Activated effector memory CD4-positive, alpha-beta T cell treated with Interleukin-2 at 50 U/mL for 16 hours (primary cell): ENCODE measurements at places on chromosomes 4 and X.

DNA sequence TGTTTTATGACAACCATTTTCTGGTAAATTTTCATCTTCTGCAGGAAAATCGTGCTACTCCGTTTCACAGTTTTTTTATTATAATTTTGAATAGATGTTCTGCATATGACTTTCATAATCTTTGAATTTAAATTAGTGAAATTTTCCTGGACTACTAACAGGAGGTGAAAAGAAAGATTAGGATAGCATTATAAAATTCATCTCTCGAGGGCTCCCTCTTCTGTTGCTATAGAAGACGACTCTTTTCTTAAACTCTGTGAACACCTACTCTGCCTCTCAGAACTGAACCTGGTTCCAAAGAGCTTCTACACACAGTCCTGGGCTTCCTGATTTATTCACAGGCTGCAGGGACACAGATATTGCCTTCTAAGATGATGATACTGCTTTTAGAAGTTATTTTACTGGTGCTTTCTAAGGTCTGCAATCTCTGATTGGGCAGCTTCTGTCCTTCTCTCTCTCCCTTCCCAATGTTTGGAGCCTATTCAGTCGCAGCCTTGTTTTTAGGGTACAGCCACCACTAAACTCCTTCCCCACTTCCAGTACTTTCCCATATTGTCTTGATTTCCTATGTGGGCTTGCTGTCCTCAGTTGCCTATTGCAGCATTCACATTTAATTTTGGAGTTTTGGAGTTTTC, 10.1 kb upstream of the SAP30 start:
- no peak for DNase-seq

- no peak for DNase-seq
Observed at GRCh38 chrX:40300286-40300890, 202.6 kb upstream of the BCOR start.

DNA sequence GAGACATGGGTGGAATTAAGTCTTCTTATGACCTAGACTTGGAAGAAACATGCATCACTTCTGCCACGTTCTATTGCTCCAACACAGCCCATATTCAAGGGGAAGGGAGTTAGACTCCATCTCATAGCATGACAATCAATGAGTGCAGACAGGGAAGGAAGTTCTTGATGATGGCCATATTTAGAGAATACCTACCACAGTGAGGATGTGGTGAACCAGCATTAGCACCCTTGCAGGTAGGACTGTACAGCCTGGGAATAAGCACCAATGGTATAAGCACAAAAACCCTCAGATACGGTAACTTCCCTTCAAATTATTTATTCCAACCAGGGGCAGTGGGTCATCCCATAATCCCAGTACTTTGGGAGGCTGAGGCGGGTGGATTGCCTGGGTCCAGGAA, 29.8 kb downstream of the PAGE2 start:
- DNase-seq, result no peak

DNA sequence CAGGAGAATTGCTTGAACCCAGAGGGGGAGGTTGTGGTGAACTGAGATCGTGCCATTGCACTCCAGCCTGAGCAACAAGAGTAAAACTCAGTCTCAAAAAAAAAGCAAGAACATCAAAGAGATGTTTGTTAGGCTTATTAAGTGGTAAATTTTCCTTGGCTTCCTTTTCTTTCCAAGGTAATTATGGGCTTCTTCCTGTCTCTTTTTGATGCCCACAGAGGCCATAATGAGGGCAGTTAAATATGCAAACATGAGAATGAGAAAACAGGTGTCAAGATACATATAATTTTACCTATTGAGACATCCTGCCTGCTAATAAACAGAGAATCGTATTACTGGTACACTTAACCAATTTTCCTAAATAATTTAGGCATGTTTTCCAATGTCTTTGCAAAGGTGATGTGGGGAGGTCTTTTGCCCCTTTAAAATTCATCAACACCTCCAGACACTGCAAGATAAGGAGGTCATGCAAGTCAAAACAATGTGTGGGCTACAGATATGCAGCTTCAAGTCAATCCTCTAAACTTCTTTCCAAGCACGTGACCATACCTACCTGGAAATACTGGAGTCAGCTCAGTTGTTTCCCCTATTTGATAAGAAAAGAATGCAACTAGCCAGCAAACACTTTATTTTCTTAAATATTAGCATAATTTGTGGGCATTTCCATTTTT, 2.7 kb downstream of the SLC39A8 start:
- no peak for DNase-seq

DNA sequence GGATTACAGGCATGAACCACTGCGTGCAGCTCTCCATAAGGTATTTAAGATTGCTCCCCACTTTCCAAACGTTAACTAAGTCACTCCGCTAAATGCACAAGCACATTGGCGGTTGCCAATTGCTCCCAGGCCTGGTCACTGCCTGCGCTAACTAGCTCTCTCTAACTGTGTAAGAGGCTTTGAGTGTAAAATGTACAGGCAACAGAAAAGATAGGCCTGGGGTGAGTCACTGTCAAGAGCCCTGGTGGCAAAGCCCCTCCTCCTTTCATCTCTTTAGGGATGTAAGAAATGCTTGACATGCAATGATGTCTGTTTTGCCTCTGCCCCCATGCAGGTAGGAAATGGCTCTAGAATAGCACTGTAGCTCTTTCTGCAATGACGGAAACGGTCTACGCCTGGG, 329.7 kb upstream of the GATB start:
- DNase-seq, result no peak

DNA sequence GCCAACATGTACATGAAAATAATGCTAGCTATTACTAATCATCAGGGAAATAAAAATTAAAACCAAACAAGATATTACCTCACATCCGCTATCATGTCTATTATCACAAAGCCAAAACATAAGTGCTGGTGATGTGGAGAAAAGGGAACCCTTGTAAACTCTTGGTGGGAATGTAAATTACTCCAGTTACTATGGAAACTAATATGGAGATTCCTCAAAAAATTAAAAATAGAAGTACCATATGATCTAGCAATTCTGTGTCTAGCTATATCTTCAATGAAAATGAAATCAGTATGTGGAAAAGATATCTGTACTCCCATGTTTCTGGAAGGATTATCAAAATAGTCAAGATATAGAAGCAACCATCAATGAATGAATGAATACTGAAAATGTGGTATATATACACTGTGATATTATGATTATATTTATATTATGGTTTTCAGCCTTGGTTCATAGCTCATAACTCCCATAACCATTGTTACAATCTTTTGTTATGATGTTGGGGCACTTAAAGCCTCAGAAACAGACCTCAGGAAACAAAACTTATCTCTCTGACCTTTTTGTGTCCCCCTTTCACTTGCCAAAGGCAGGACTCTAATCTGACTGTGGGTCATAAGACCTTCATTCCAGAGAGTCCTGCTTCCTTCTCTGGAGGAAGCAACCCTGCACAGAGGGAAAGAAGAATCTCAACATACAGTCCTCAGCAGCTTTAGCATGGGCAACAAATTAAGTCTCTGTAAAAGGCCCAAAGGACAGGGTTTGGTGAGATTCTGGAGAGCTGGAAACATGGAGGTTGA, 933.2 kb downstream of the ADGRL3 start:
- DNase-seq, result no peak

DNA sequence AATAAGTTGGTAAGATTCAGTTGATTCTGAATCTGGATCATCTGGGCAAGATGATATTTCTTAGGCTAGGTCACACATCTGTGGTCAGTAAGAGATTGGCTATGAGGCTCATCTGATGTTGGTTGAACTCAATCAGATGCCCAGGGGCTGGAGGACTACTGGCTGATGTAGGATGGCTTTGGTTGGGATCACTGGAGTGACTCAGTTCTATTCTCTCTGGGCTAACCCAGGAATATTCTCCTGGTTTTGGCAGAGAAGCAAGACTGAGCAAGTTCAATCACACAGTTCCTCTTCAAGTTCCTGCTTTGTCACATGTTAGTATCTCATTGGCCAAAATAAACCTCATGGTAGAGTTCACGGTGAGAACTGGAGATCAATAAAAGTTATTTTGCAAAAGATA, 902.3 kb upstream of the SLIT2 start:
- DNase-seq, result no peak

DNA sequence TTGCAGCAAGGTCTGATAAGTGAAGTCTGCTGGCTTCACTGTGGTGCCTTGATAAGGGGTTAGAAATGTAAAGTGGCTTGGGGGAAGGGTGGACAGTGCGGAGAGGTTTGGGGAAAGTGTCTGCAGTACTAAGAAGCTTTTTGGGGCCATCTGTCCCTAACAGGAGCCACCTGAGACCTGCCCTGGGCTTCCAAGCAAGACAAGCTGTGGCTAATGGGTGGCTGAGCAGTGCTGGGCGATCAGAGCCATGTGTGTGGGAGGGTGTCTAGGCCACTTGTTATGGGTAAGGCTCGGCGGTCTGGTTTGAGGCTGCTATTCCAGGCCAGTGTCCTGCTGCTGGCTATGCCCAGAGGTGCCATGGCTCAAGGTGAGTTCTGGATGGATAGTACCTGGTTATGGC, 185.4 kb upstream of the MTMR8 start:
- no peak for DNase-seq

GRCh38 chr4:24801136-24801855, 5.9 kb downstream of the SOD3 start:
- no peak for DNase-seq

DNA sequence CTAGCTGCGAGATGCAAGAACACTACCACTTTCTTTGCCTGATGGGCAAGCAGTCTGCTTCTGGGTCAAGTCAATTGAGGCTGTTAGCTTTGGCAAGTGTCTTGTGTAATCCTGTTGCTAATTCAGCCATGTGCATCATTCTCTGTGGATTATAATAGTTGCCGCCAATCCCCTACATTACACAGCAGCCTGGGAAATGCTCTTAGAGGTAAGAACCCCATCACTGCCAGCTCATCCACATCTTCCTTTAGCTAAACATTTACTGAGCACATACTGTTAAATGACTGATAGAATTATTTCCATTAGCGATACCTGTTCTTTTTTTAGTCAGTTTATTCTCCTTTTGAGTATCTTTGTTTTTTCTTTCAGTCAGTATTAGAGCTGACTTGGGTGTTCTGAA, 116.2 kb downstream of the CBR4 start:
- no peak for DNase-seq

GRCh38 chr4:148315049-148315448, 127.2 kb downstream of the NR3C2 start:
- DNase-seq, result no peak

- no peak for DNase-seq
Observed at GRCh38 chrX:2521092-2521926, 20.5 kb upstream of the DHRSX start.

GRCh38 chr4:183360161-183360919, 38.1 kb upstream of the CLDN24 start:
- DNase-seq, result no peak

GRCh38 chrX:13036896-13037295, 7.5 kb downstream of the FAM9C start:
- DNase-seq, result no peak

DNA sequence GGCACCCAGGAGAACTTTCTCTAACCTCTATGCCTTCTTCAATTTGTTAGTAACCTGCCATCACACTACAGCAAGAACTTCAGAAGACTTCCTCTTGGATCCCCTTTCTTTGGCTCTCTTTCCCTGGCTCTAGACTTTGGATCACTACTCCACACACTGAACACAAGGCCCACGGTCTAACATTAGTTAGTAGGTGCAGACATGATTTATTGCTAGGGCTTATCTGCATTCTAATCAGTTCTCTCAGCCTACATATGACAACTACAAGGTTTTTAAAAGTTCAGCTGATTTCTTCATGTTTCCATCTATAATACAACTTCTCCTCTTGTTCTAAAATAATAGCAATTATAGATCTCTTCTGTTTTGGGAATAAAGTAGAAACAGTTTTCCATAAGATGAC, 209.1 kb upstream of the ANXA10 start:
- no peak for DNase-seq

- DNase-seq, result no peak
Observed at GRCh38 chrX:132433551-132433950, 55.3 kb downstream of the MBNL3 start.

GRCh38 chrX:132853040-132853439, 105.4 kb downstream of the HS6ST2 start:
- no peak for DNase-seq

DNA sequence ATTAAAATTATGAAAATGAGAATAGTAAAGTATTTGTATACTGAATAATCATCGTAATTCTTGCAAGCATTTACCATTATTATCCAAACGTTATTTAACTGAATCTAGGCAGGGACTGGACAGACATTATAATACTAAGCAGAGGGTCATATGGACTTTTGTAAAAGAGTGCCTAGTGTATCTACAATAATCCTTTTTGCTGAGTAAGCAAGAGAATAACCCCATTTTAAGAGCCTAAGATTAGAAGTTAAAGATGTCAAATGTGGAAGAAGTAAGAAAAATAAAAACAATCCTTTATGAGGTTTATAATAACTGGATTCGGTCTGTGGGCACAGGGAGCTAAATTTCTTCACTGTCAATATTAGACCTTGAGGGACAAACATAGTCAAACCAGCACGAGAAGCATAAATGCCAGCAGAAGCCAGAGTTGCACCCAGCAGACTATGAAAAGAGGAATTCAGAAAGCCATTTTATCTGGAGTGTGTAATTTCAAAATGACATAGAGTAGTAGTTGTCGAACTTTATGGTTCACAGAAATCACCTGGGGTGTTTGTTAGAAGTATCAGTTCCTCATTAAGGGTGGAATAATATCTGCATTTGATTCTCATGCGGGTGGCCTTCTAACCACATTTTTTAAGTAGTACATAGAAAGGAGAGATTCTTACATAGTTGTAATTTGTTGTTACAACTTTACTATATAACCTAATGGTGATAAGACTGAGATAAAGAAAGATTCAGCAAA, 39.7 kb upstream of the DCLK2 start:
- no peak for DNase-seq

GRCh38 chr4:90824266-90825150, 697.3 kb downstream of the CCSER1 start:
- no peak for DNase-seq

- no peak for DNase-seq
Observed at GRCh38 chr4:1045595-1046201, 34.3 kb downstream of the FGFRL1 start.

DNA sequence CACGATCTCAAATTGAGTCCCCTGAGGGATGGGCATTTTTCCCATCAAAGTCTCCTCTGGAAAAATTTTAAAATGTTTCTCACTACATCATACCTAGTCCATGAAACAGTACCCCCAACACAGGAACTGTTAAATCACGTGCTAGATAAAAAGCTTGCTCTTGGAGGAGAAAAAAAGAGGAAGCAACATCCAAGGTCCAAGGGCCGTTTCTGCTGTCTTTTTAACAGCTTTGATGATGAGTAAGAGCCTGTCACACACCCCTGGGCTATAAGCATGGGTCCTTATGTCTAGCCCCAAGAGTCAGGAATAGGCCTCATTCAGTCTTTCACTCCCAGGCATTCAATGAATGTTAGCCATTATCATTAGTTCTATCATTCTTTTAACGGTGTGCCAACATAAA, 128.9 kb downstream of the SH3KBP1 start:
- no peak for DNase-seq

GRCh38 chr4:127708985-127709384, 21.2 kb upstream of the SLC25A31 start:
- DNase-seq, result no peak
